ENCODE measurements at places on chromosomes 2 and 18.

- DNase-seq = no peak
Observed at GRCh38 chr2:5394223-5394622, 298.0 kb upstream of the SOX11 start.

DNA sequence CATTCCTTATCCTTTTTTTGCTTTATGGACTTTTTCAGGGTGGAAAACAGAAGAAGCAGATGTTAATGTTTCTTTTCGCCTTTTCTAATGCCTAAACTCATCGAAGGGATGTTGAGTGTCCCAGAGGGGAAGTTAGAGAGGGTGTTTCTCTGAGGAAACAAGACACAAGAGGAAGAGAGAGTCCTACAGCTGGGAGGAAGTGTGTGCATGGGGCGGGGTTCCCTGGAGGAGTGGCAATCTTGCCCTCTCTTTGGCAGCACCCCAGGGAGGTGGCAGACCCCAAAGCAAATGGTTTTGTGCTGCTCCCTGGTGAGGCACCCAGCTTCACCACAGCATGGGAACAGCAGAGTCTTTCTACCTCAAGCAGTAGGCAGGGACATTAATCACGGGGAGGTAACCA lies 377.6 kb downstream of the RND3 start:
- no peak for DNase-seq

DNA sequence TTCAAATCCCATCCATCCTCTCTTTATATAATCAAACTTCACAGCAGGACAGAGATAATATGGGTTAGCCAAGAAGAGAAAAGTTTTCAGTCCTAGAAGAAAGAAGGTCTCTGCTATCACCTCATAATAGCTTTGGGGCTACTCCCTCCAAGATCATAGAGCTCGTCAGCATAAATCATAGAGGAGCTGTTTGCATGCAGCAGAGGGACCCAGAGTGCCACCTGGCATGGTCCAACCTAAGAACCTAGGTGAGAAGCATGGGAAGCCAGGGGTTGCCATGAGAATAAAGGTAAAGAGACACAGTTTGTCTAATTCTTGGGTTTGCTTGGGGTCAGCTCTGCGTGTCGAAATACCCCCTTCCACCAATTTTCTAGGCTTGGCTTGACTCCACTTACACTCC lies 87.1 kb upstream of the CYP1B1 start:
- DNase-seq = no peak

DNA sequence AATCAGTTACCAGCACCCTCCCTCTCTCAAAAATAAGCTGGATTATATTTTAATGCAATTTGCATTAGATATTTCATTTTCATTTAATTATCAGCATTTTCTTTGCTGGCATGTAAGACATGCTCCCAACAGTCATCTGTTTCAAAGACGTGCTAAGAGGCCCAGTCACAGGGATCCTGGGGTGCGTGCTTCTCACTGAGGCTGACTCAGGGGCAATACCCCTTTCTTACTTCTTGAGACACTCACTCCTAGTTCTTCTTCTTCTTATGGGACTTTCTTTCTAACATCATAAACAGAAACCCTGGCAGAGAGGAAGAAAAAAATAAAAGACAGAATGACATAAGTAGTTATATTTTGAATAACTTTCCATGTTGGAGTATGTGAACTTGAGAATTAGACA lies 372.1 kb upstream of the MEX3C start:
- DNase-seq = no peak

DNA sequence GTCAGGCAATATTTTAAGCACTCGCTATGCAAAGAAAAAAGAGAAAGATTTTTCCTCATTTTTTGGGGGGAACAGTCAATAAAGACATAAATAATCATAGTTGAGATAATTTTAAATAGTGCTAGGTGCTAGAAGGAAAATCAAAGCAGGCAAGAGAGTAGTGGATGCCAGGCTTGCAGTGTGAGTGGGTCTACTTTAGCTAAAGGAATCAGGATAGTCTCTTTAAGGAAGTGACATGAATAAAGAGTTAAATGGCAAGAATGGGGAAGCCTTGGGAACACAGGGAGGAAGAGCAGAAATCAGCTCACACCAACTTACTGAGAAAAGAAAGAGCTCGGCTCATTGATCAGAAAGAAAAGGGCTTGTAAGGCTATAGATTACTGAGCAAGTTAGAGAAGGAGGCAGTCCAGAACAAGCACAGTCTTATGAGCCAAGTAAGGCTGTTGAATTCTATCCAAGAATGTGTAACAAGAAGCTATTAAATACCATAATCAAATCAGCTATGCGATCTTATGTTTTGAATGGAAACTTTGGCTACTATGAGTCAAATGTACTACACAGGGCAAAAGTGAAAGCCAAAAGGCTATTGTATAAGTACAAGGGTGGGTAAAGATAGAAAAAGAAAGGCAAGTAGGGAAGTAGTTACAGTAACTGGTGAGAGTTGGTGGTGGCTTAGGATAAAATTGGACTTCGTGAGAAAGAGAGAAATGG lies 833.8 kb upstream of the PIK3C3 start:
- no peak for DNase-seq

DNA sequence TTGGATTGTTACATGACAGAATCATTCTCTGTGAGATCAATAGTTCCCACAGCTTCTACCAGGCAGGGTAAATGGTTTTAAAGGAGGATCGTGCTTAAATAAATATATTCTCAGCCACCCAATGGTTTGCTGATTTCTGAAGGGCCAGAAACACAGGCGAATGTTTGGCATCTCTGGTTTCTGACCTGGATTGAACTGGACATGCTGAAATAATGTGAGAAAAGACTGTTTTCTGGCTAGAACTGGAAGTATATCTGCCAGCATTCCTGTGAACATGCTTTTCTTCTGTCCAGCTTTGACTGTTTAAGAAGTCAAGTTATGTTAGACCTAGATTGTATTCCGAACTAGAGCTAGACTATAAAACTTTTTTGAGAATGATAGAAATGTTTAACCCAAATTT lies 77.1 kb upstream of the COL3A1 start:
- no peak for DNase-seq

- no peak for DNase-seq
Observed at GRCh38 chr2:202690321-202690900, 55.6 kb downstream of the FAM117B start.

DNA sequence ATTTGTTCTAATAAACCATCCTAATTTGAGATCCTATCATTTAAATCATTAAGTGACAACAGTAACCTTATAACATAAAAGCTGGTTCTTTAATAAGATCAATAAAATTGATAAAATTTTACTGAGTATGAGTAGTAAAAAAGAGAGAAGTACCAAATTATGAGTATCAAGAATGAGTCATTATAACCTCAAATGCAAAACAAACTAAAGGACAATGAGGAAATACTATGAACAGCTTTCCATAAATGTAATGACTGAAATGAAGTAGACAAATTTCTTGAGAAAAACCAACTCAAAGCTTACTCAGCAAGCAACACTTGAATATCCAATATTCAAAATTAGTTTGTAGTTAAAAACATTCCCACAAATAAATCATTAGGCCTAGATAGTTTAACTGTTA lies 433.0 kb downstream of the ZEB2 start:
- no peak for DNase-seq

- no peak for DNase-seq
Observed at GRCh38 chr2:37230581-37230980, 815 bp downstream of the CEBPZ start.

DNA sequence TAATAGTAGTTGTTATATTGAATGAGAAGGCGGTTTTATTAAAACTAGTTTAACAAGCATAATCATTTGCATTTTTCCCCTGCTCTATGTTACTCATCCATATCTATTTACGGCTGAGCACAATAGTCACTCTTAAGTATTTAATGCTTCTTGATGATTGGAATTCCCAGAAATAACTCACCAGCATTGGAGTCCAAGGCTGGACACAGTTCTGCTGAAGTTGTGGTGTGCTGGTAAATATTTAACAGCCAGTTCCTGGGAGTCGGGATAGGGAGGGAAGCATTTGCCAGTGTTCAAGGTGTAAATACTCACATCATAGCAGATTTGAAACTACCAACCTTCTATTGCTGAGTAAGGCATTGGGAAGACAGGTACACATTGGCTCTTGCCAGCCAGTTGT lies 315.1 kb downstream of the MTX2 start:
- DNase-seq = no peak

DNA sequence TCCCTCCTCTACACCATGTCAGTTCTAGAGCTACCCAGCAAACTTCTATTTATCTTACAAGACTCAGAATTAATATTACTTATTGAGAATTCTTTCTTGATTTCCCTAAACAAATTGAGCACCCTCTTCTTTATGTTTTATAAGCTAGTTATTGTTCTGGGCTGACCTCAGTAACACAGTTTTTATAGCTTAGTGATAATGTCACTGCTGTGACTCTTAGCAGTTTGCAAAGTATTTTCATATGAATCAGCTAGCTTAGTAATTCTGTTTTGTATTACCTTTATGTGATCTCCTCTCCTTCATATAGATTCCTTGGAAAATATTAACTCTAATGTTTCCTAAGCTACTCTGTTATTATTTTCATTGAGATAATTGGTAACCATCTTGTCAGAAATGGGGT lies 114.9 kb downstream of the PMS1 start:
- DNase-seq = no peak

- no peak for DNase-seq
Observed at GRCh38 chr2:50840341-50841124, 191.4 kb downstream of the NRXN1 start.

GRCh38 chr2:182895169-182895568 lies 28.7 kb upstream of the FRZB start:
- no peak for DNase-seq

- DNase-seq = no peak
Observed at GRCh38 chr2:236656166-236656565, 86.5 kb downstream of the ACKR3 start.

- no peak for DNase-seq
Observed at GRCh38 chr2:234771980-234772732, 179.7 kb upstream of the SH3BP4 start.

DNA sequence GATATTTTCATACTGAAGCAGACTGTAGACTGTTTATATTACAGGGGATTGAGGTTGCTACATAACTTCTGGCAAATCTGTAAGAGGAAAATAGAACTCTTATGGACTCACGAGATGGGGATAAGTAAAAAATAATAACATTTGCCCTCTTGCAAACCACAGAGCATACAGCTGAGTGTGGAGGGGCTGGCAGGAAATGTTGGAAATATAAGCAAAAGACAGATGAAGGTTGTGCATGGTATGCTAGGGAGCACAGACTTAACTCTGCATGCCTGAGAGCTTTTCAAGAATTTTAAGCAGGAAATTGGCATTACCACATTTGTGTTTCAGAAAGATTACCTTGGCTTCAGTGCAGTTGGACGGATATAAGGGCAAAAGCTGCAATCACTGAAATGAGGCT lies 411.1 kb downstream of the RAD51AP2 start:
- DNase-seq = no peak

DNA sequence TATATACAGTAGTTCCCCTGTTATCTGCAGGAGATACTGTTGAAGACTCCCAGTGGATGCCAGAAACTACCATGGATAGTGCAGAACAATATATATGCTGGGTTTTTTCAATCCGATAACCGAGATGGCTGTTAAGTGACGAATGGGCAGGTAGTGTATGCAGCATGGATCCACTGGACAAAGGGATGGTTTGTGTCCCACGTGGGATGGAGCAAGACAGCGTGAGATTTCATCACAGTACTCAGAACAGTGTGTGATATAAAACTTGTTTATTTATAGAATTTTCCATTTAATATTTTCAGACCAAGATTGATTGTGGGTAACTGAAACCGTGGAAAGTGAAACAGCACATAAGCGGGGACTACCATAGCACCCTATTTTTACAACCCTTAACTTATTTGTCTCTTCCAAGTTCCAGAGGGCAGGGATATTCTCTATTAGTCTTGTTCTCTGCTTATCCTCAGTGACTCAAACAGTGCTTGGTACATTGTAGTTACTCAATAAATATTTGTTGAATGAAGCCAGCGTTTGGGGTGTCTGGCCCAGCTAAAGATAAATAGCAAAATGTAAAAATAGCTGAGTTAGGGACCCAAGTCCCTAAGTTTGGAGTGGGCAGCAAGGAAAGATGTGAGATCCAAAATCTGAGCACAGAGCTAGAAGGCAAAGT lies 50.0 kb downstream of the RHBDD1 start:
- no peak for DNase-seq

DNA sequence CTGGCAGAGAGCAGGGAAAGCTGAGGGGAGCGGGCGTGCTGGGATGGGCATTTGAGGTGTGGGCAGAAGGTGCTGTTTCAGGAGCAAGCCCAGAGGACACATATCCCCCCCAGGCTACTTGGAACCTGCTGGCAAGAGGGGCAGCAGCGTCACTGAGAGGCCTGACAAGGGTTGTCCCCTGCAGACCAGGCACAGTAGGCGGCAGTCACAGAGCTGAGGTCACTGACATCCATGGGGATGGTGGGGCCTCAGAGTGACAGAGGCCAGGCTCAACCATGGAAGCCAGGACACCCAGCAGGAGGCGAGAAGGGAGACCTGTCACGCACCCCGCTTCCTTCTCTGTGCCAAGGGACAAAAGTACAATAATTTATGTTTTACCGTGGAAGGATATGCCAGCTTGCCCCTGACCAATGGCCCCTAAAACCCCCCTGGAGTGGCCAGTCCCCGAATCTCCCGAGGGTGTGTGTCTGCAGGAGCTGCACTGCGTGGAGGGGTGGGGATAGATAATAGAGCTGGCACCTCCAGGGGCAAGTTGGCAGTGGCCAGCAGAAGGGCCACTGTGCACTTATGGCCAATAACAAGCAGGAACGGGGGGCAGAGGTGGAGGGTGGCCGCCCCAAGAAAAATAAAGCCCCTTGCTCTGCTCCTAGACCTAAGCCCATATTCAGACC lies 86.3 kb upstream of the SLC66A3 start:
- DNase-seq = no peak

- no peak for DNase-seq
Observed at GRCh38 chr2:80288576-80288975, 16.0 kb downstream of the LRRTM1 start.

DNA sequence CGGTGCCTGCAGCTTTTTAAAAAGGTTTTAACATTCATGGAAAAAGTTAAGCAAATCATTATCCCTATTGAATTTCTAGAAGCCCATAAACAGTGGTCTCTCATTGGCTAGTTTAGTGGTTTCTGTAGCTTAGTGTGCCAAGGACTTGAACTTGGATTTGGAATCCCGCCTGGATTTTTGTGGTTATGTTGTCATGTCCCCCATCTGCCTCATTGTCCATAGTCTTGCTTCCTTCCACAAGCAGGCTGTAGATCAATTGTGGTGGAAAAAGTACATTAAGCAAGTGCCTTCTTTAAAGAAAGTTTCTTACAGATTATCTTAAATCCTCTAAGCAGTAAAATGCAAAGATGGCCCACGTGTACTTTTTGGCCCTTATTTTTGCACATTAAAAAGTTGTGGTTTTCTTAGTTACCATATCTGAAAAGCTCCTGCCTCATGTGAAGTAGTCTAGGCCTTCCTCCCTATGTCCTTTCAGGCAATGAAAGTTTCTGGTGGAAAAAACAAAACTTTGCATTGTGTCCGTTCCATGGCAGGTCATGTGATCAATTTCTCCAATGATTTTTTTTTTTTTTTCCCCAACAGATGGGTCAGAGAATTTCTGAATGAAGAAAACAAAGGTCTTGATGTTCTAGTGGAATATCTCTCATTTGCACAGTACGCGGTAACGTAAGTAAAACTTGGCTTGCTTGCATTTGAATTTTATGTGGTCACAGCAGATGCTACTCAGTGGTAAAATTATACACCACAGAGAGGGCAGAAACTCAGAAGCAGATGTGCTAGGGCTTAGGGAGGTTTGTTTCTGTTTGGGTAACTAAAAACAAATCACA lies 158.9 kb downstream of the PRPF40A start:
- no peak for DNase-seq

GRCh38 chr18:8299054-8299980 lies 309.9 kb upstream of the RAB12 start:
- DNase-seq = no peak
